Spinal cord (tissue), 10 donors: ENCODE measurements at places on chromosomes 11 and 22. TPM values are rescaled to one million over a fixed set of nuclear protein-coding genes. Genes with fewer than 3 reads are reported as not detected.

- H3K36me3 ChIP-seq = no peaks in the 10 kb centered on the region
- H3K4me3 ChIP-seq = no peak overlapping the region
- no peak for DNase-seq
- no peak overlapping the region for H3K27ac ChIP-seq
- H3K4me1 ChIP-seq = peaks cover 21% of the 10 kb centered on the region
Observed at GRCh38 chr22:49322861-49323622, 504.6 kb downstream of the BRD1 start.

GRCh38 chr11:96091476-96091875 is 167.6 kb upstream of the MTMR2 start:
- H3K4me3 ChIP-seq = no peak overlapping the region
- H3K36me3 ChIP-seq = peaks cover 11% of the 10 kb centered on the region
- no peaks in the 10 kb centered on the region for H3K27me3 ChIP-seq
- H3K27ac ChIP-seq = no peak overlapping the region

DNA sequence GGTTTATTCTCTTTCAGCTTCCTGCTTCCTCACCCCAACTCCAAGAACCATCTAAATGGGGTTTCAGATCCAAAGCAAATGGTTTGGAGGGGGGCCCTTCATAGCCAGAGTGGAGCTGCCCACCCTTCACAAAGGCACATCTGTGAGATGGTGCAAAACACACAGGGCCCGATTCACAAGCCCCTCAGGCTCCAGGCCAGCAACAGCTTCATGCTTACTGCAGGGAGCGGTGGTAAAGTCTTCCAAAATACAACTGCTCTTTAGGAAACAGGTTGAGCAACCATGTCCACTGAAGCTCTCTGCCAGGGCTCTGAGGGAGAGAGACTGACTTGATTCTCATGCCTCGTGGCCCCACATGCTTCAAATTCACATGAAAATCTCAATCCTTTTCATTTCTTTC is 213.0 kb upstream of the NARS2 start:
- H3K4me1 ChIP-seq = peaks cover 8% of the 10 kb centered on the region
- H3K36me3 ChIP-seq = peaks cover 13% of the 10 kb centered on the region
- no peak for DNase-seq
- H3K4me3 ChIP-seq = no peak overlapping the region

DNA sequence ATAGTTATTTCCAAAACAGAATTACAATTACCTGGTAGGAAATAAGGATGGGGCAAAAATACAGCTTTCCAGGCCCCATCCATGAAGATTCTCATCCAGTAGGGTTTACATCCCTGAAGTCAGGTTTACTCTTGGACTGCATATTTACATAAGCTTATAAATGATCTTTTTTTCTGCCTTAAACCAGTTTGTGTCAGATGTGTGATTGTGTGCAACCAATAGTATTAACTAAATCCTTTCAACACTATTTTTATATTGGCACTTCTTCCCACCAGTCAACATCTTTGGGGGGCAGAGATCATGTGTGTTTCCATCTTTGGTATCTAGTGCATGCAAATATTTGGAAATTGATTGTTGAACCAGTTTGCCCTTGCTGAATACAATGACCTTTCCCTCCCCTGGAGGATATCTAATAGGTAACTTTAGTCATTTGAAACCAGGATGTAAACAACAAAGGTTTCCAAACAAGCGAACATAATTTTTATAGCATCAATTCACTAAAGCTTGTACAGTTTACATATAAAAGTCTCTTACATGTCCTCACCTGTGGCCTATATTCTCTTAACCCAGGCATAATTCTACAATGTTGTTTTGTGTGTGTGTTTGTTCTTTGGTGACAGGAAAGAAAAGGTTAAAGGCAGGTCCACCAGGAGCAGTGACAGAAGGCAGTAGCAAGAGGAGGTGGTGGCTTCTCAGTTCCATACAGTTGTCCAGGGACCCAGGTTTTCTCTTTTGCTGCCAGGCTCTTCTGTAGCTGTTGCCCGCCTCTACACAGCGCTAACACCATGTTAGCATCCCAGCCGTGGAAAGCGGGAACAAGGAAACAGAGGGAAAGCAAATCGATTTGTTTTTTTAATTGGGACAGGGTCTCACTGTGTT is 1.7 kb upstream of the ME3 start:
- H3K36me3 ChIP-seq = no peaks in the 10 kb centered on the region
- no peak overlapping the region for H3K4me3 ChIP-seq
- H3K4me1 ChIP-seq = peaks cover 13% of the 10 kb centered on the region
- no peaks in the 10 kb centered on the region for H3K27me3 ChIP-seq

Gene THY1
- polyA plus RNA-seq = 269 TPM

- peak; percentile 97 for DNase-seq
- peak within 1 kb of the TSS; percentile 90 for H3K27ac ChIP-seq
- H3K36me3 ChIP-seq = no peaks in the 10 kb centered on the region
- H3K4me1 ChIP-seq = peaks cover 15% of the 10 kb centered on the region
Observed at GRCh38 chr11:105609832-105610781, at the start of gene GRIA4. Gene GRIA4, plus strand, starts transcription at chr11:105610073. Its CDS starts 925 bp downstream, at chr11:105610998.

GRCh38 chr11:120043328-120043945 is 94.5 kb downstream of the TRIM29 start:
- no peak overlapping the region for H3K27ac ChIP-seq
- DNase-seq = no peak
- H3K27me3 ChIP-seq = no peaks in the 10 kb centered on the region
- H3K4me3 ChIP-seq = no peak overlapping the region

- no peak for DNase-seq
- no peak overlapping the region for H3K27ac ChIP-seq
- H3K27me3 ChIP-seq = no peaks in the 10 kb centered on the region
- H3K4me3 ChIP-seq = no peak overlapping the region
Observed at GRCh38 chr22:35725521-35725920, 7.8 kb downstream of the APOL5 start.

DNA sequence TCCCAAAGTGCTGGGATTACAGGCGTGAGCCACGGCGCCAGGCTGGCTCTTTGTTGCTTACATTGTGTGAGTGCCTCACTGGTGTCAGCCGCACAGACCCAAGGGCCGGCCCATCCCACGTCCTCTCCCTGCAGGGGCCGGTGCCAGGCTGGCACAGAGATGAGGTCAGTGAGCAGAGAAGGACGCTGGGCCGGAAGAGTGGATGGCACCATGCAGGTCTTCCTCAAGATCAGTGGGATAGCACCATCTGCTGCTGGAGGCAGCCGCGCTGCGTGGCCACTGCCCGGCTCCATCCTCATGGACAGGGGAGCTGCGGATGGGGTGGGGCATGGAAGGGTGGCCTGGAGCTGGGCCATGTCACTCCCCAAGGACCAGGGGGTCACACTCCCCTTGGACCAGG is 22.0 kb upstream of the FGF4 start:
- H3K4me1 ChIP-seq = no peaks in the 10 kb centered on the region
- no peak overlapping the region for H3K27ac ChIP-seq

Gene LTBP3
- polyA plus RNA-seq = 158 TPM

DNA sequence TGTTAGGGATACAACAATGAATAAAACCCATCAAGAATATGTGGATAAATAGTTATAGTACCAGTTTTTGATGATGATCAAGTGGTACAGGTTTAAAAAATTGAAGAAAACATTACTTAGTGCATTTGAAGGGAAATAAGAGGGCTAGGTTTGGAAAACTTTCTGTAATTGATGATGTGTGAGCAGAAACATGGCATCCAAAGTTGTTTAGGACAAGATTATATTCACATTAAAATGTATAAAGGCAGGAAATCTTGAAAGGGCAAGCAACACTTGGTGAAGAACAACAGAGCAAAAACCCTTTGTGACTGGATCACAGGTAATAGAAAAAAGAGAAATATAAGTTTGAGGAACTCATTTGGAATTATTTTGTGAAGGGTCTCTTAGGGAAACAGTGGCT is 572.3 kb upstream of the RAG2 start:
- H3K27me3 ChIP-seq = no peaks in the 10 kb centered on the region
- H3K36me3 ChIP-seq = no peaks in the 10 kb centered on the region
- no peak overlapping the region for H3K4me3 ChIP-seq
- DNase-seq = no peak

Gene P4HA3
- 3.3 TPM for polyA plus RNA-seq

DNA sequence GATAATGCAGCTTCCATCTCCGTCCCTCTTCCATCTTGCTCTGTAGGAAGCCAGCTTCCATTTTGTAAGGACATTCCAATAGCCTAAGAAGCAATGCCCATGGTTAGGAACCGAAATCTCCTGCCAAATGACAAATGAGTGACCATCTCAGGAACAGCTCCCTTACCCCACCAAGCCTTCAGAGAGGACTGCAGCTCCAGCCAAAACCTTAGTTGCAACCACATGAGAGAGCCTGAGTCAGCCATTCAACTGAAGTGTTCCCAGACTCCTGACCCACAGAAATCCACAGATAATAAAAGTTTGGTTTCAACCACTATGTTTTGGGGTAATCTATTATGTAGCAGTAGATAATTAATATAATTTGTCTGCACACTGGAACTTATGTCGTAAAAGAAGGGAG is 51.7 kb upstream of the LDLRAD3 start:
- H3K27ac ChIP-seq = no peak overlapping the region
- no peaks in the 10 kb centered on the region for H3K36me3 ChIP-seq
- H3K4me1 ChIP-seq = no peaks in the 10 kb centered on the region

GRCh38 chr22:25627271-25627852 is 62.9 kb downstream of the GRK3 start:
- no peak for DNase-seq
- no peaks in the 10 kb centered on the region for H3K36me3 ChIP-seq
- peaks cover under 1% of the 10 kb centered on the region for H3K4me1 ChIP-seq
- no peaks in the 10 kb centered on the region for H3K27me3 ChIP-seq

DNA sequence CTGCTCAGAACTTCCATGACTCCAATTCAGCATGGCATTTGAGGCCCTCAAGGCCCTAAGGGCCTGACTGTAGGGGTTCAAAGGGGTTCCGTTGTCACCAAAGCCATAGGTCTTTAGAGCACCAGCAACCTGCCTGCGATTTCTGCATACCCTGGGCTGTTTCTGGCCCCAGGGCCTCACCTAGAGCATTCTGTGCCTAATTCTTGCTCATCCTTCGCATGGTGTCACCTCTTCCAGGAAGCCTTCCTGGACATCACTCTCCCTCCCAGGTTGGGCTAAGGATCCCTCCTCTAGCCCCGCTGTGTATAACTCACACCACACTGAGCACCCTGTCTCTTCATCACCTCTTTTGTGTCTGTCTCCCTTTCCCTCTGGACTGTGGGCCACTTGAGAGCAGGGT is 194.3 kb downstream of the CEP164 start:
- H3K4me1 ChIP-seq = peaks cover 11% of the 10 kb centered on the region
- DNase-seq = no peak
- H3K36me3 ChIP-seq = peaks cover 43% of the 10 kb centered on the region
- no peak overlapping the region for H3K27ac ChIP-seq

Gene OR51G1
- polyA plus RNA-seq = not detected

Gene SCGB1A1
- 0.69 TPM for polyA plus RNA-seq

DNA sequence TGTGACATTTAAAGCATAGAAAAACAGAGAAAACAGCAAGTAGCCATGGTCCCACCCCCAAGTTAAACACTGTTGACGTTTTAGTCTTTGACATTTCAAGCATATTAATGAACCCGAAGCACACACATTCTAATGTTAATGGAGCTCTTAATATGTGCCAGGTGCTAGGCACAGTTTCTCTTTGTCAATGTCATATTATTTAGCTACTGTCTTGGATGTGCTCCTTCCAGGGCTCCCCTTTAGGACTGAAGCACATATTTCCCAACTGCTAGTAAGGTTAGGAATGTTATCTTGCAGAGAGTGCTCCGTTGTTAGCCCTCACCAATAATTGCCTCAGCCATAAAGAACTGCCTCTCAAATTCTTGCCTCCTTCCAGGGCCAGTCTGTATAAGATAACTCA is 716.6 kb upstream of the TENM4 start:
- no peaks in the 10 kb centered on the region for H3K4me1 ChIP-seq
- no peak for DNase-seq
- no peaks in the 10 kb centered on the region for H3K36me3 ChIP-seq

- no peak overlapping the region for H3K4me3 ChIP-seq
- H3K4me1 ChIP-seq = peaks cover 21% of the 10 kb centered on the region
- H3K27ac ChIP-seq = no peak overlapping the region
- DNase-seq = no peak
- no peaks in the 10 kb centered on the region for H3K36me3 ChIP-seq
- no peaks in the 10 kb centered on the region for H3K27me3 ChIP-seq
Observed at GRCh38 chr11:66975405-66976027, 412 bp downstream of the C11orf86 start.

Gene SHANK3
- polyA plus RNA-seq = 32.2 TPM

Gene SDHAF2
- 40.3 TPM for polyA plus RNA-seq

GRCh38 chr11:74255741-74256375 is 55.6 kb downstream of the P4HA3 start:
- no peaks in the 10 kb centered on the region for H3K27me3 ChIP-seq
- no peak overlapping the region for H3K27ac ChIP-seq
- H3K4me3 ChIP-seq = no peak overlapping the region

Gene UPK2
- 3.3 TPM for polyA plus RNA-seq

Gene SPDYC
- not detected for polyA plus RNA-seq

Gene SCARF2
- polyA plus RNA-seq = 15.1 TPM

Gene C1QTNF4
- 113 TPM for polyA plus RNA-seq

Gene TIMM10
- 52.1 TPM for polyA plus RNA-seq

- H3K36me3 ChIP-seq = no peaks in the 10 kb centered on the region
- no peaks in the 10 kb centered on the region for H3K27me3 ChIP-seq
- DNase-seq = peak; percentile 89
- H3K4me1 ChIP-seq = no peaks in the 10 kb centered on the region
Observed at GRCh38 chr11:46120346-46121300, 631 bp downstream of the PHF21A start.

- no peaks in the 10 kb centered on the region for H3K27me3 ChIP-seq
- H3K4me1 ChIP-seq = peaks cover 8% of the 10 kb centered on the region
- no peak for DNase-seq
- H3K4me3 ChIP-seq = no peak overlapping the region
- H3K27ac ChIP-seq = no peak overlapping the region
Observed at GRCh38 chr11:123181767-123182500, 13.1 kb downstream of the CLMP start.

Gene CARD18
- not detected for polyA plus RNA-seq

DNA sequence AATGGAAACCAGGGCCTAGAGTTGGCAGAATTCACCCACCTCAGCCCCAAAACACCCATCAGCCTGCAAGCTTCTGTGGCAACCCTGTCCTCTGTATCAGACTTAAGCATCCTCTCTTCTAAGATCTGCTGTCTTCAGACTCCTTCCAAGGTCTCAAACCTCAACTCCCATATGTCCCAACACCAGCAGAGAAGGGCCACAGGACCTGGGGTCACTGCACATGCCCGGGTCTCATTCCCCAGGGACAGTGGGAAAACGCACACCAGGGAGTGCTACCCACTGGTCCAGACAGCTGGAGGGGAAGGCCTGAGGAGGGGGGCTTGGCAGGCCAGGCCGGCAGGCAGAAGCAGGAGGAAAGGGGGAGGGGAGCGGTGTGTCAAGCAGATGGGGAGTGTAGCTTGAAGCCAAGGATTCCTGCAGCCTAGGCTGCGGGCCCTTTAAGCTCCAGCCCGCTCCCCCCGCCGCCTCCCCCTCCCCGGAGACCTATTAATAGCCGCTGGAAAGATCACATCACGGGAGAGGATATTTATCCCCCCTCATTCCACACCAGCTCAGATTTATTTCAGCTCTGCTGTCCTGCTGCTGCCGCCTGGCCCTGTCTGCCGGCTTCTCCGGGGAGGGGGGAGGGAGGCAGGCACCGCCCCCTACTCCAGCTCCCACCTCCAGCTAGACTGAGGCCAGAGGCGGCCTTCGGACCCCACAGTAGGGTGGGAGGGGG is 16.7 kb downstream of the BCL9L start:
- H3K27ac ChIP-seq = peak overlapping the region; percentile 93
- peaks cover 74% of the 10 kb centered on the region for H3K4me1 ChIP-seq
- H3K36me3 ChIP-seq = peaks cover 50% of the 10 kb centered on the region
- H3K27me3 ChIP-seq = no peaks in the 10 kb centered on the region
- peak; percentile 81 for DNase-seq
- peak overlapping the region; percentile 21 for H3K4me3 ChIP-seq
